ENCODE measurements at places on chromosomes 7 and 10.

DNA sequence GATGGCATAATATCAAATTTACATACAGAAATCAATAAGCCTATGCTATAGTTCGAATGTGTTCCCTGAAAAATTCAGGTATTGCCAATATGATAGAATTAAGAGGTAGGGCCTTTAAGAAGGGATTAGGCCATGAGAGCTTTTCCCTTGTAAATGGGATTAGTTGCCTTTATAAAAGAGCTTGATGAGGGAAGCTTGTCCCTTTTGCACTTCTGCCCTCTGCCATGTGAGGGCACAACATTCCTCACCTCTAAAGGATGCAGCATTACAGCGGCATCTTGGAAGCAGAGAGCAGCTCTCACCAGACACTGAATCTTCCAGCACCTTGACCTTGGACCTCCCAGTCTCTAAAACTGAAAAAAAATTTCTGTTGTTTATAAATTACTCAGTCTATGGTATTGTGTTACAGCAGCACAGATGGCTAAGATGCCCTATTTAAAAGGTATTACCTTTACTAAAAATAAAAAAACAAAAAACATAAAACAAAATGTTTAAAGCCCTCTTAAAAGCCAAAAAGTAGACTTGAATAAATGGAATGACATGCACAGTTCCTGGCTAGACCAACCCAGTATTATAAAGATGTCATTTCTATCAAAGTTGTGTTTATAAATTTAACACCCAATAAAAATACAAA, 909.6 kb downstream of the REEP3 start:
- DNase-seq, result no peak

GRCh38 chr10:2893991-2894390, 173.4 kb upstream of the PFKP start:
- DNase-seq, result no peak

DNA sequence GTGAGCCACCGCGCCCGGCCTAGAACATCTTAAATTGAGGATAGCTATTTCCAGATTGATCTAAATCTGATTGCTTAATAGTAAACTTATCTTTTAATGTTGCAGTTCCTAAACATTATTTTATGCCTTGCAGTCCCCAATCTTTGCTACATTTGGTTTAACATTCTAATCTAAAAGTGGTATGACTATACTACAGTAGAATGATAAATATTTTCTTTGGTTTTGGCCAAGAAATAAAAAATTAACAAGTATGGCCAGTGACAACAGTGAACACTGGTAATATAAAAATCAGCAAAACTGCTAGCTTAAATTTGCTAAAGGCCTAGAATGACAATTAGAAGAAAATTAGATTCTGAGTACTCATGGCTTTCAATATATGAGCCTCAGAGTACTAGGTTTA, 73.5 kb downstream of the CDK6 start:
- DNase-seq, result no peak

GRCh38 chr10:86038371-86038770, 328.2 kb downstream of the GRID1 start:
- DNase-seq, result no peak

DNA sequence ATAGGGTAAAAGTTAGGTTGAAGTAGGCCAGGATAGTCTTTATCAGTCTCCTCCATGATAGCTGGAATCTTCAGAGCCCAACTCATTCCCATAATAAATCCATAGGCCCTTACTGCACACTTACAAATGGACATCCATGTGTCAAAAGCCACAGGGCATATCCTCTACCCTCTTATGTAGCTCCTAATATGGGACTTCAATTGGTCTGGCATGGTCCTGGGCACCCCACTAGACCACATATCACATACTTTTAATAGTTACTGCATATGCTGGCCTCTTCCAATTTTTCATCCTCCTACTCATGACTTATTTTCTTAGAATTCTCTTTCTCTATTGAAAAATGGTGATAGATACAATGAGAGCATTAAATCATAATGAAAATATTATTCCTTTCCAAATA, 169.3 kb downstream of the MAGI2 start:
- no peak for DNase-seq

DNA sequence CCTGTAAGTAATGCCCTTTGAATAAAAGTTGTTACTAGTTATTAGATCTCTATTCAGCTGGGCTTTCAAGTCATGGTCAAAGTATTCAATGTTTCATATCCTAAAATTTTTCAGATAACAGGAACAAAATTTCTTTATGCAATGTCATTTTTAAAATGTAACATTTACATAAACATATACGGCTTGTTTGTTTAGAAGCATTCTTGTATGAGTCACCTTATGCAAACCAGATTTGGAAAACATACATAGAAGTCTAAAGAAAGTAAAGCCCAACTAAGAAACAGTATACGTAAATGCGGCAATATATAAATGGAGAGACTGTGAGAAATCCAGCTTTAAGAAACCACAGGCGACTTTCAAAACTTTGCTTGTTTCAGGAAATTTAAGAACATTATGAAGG, 10.5 kb downstream of the TMEM168 start:
- DNase-seq, result no peak

DNA sequence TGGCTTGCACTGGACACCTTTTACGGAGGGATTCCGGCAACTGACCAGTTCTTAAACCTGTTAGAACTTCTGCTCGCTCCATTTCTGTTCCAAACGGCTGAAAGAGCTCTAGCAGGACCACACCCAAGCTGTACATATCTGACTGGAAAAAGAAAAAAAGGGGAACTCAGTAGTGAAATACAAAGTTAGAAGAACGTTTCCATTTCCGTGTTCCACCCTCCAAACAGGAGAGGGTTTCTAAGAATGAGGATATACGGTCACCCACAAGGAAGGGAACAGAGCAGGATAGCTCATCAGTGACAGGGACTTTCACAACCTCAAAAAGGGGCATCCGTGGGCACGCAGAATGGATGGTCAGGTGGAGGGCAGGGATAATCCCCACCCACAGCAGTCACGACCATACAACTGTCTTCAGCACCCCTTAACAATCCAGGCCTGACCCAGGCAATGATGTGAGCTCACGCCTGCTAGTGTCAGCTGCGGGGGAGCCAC, 4.3 kb upstream of the ANKRD61 start:
- no peak for DNase-seq

DNA sequence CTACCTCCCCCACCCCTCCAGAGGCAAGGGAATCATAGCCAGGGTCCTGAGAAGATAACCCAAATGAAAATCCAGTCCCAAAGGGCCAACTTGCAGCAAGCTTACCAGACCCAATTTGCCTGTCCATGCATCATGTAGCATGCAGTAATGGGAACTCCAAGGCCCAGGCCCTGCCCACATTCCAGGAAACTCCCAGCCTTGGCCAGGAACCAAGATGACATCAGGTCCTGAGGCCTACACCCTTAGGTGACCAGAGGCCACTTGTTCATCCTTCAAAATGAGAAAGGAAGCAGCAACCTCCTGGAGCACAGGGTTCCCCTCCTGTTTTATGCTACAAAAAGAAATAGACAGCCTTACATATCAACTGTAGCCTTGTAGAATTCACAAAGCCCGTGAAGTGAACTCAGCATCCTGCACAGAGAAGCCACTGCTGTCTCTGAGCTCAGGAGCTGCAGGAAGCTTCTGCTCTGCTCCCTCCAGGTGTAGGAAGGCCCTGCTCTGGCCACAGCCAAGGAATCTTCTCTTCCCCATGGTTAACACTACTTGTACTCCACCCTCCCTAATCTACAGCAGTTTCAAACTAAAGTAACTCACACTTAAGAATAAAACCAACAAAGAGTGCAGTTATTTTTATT, 30.3 kb upstream of the GRB10 start:
- DNase-seq, result no peak

GRCh38 chr10:102988404-102989314, 70.6 kb downstream of the CNNM2 start:
- no peak for DNase-seq

GRCh38 chr7:151079199-151079910, 1.3 kb downstream of the FASTK start:
- DNase-seq, result no peak

DNA sequence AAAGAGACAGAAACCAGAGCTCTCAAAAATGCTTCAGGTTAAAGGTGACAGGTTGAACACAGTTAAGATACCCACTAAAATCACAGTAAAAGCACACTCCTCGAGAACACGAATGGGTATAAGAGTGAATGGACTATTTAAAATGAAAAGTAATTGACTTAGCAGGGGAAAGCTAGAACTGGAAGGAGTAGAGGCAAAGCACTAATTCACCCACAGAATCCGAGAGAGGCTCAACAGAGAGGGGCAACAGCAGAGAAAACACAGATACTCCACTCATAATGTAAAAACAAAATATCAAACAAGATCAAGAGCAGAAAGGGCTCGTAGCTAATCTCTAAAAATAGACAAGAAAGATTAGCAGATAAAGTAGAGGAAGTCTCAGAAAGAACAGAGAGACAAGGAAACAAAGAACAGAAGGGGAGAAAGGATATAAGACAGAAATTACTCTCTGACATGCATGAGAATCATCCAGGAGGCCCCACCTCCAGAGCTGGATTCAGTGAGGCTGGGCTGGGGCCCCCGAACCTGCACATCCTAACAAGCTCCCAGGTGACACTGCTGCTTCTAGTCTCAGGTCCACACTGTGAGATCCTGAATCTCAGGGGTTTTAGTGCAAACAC, 117.6 kb downstream of the GALNT11 start:
- no peak for DNase-seq

GRCh38 chr7:16136896-16137295, 284.4 kb downstream of the CRPPA start:
- DNase-seq, result no peak

- no peak for DNase-seq
These were observed 466.2 kb downstream of the TYW1 start for GRCh38 chr7:67462781-67463191.

- no peak for DNase-seq
These were observed 3.4 kb downstream of the GPR85 start for GRCh38 chr7:113083132-113083815.

DNA sequence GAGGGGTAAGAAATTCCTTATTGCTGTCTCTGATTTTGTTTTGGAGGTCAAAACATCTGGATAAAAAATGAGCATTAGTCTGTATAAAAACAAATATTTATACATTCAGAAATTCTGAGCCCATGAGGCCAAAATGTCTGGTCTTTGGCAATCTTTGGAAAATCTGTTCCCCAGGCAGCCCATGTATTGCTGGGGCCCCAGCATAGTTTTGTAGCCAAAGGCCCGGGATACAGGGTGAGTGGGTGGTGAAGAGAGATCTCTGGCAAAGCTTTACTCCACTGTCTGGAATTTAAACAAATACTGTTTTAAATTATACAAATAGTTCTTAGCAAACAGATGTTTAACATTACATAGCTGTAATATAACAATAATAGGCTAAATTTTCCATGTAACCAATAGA, 134.7 kb upstream of the GALNT17 start:
- no peak for DNase-seq

- no peak for DNase-seq
These were observed 37.9 kb downstream of the PAXIP1 start for GRCh38 chr7:154965014-154965413.

DNA sequence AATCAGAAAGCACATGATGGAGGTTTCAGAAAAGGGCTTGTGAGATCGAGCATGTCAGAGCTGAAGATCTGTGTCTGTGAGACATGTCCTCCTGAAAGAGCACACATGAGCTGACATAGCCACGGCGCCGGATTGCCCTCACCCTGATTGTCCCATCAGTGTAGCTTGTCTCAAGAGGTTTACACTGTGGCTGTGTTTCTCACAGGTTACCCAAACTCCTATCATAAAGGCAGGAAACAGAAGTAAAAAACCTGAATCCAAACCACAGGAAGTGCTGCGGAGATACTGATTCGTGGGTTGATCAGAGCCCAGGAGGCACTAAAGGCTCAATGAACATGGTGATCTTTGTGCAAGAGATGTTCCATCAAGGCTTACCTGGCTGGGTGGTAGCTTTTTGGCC, 3.9 kb upstream of the ATP6V0E2 start:
- DNase-seq, result no peak
